Right ventricle myocardium superior (tissue), 1 donor: ENCODE measurements at places on chromosomes 1 and 21. TPM values are rescaled to one million over a fixed set of nuclear protein-coding genes. Genes with fewer than 3 reads are reported as not detected.

Gene MFAP2
- total RNA-seq: 4.1 TPM

Gene NPHS2
- total RNA-seq: not detected

Gene DCST1
- total RNA-seq: not detected

Gene KCNK1
- total RNA-seq: 23.9 TPM

Gene HSF2BP
- total RNA-seq: not detected

Gene SERPINC1
- 0.51 TPM for total RNA-seq

Gene RFX5
- total RNA-seq: 16.3 TPM

Gene PCNX2
- 2.2 TPM for total RNA-seq

Gene ILDR2
- 4.1 TPM for total RNA-seq

Gene TMEM269
- not detected for total RNA-seq

Gene TDRD5
- not detected for total RNA-seq

Gene RRP15
- total RNA-seq: 21.7 TPM

Gene RBM11
- total RNA-seq: not detected

Gene PROK1
- not detected for total RNA-seq

Gene SLC35F3
- not detected for total RNA-seq

Gene TMPRSS15
- not detected for total RNA-seq

Gene DMBX1
- not detected for total RNA-seq

Gene PCP4
- 3.0 TPM for total RNA-seq

Gene VWA5B1
- total RNA-seq: 0.13 TPM

Gene PRMT2
- 49.8 TPM for total RNA-seq

Gene NOS1AP
- 4.6 TPM for total RNA-seq

Gene LINGO4
- 0.78 TPM for total RNA-seq

Gene SYF2
- 31.1 TPM for total RNA-seq

Gene C1orf94
- total RNA-seq: not detected

Gene SPRR3
- not detected for total RNA-seq

Gene PLEKHG5
- total RNA-seq: 16.8 TPM

Gene DDAH1
- 3.5 TPM for total RNA-seq

Gene GPR3
- 0.24 TPM for total RNA-seq

Gene C1orf50
- total RNA-seq: 7.6 TPM

Gene MROH9
- not detected for total RNA-seq

Gene NUF2
- total RNA-seq: 0.59 TPM

Gene PPIAL4G
- total RNA-seq: not detected

Gene TRIM67
- total RNA-seq: 0.05 TPM

Gene TSTD1
- total RNA-seq: 9.3 TPM

Gene SH2D2A
- total RNA-seq: 1.1 TPM
